CD4-positive, alpha-beta T cell treated with Interleukin-21 for 1 hour (primary cell): ENCODE measurements at places on chromosomes 5 and 9.

- no peak for DNase-seq
Observed at GRCh38 chr5:175489693-175490443, 11.5 kb downstream of the SFXN1 start.

- DNase-seq = no peak
Observed at GRCh38 chr5:56288873-56289601, 55.9 kb upstream of the ANKRD55 start.

DNA sequence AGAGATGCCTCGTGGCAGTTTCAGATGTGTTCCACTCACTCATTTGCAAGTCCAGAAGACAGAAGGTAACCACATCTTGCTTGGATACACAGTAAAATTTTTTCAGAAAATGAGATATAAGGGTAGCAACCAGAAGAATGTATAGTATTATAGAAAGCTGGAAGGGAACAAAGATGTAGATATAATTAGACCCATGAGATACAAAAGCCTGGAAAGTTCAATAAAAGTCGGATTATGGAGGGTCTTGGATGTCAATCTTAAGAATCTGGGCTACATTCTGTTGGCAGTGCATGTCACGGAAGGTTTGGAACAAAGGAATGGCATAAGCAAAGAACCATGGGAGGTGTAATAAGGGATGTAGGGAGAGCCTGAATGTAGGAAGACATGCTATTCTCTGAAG, 5.1 kb upstream of the CEP78 start:
- no peak for DNase-seq

GRCh38 chr5:151128817-151129216, 28.8 kb downstream of the ANXA6 start:
- DNase-seq = no peak

- no peak for DNase-seq
Observed at GRCh38 chr5:180820788-180821321, 18.2 kb upstream of the MGAT1 start.

GRCh38 chr5:112374818-112375217, 44.3 kb downstream of the EPB41L4A start:
- DNase-seq = no peak

- DNase-seq = no peak
Observed at GRCh38 chr9:36051317-36051716, 14.6 kb downstream of the RECK start.
